ENCODE measurements at places on chromosomes 7 and 10. TPM values are rescaled to one million over a fixed set of nuclear protein-coding genes. Genes with fewer than 3 reads are reported as not detected.

GRCh38 chr10:1595726-1596125, 141.6 kb downstream of the ADARB2 start:
- H3K36me3 ChIP-seq = no peaks in the 10 kb centered on the region
- H3K4me3 ChIP-seq = no peak overlapping the region

GRCh38 chr10:4013651-4014121, 228.7 kb upstream of the KLF6 start:
- H3K36me3 ChIP-seq = no peaks in the 10 kb centered on the region
- H3K27ac ChIP-seq = no peak overlapping the region
- H3K4me3 ChIP-seq = no peak overlapping the region
- H3K4me1 ChIP-seq = peaks cover 19% of the 10 kb centered on the region

DNA sequence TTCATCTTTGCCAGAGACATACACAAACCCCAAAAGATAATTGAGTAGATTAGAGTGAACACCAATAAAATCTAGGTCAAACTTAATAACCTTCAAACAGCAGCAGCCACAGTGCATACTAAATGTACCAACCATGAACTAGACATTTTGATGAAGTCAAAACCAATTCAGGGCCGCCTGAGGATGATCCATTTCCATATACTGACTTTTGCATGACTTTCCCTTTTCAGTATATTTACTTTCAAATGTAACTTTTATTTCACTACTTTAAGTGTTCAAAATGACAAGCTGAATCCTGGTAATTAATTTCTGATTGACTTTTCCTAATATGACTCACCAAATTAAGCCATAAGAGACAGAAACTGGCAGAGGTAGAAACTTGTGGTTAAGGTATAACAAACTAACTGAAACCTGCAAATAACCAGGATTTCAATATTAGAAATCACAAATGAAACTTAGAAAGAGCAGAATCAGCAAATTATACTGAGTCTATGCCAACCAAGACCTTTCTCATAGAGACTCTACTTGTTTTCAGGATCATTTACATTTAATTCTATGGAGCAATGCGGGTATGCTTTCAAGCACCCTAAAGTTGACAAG, 171.9 kb upstream of the LRRN3 start:
- no peak overlapping the region for H3K27ac ChIP-seq
- H3K4me1 ChIP-seq = peaks cover 25% of the 10 kb centered on the region
- H3K27me3 ChIP-seq = no peaks in the 10 kb centered on the region
- DNase-seq = no peak
- no peak overlapping the region for H3K4me3 ChIP-seq

- H3K4me3 ChIP-seq = no peak overlapping the region
- H3K27ac ChIP-seq = no peak overlapping the region
- DNase-seq = no peak
- H3K27me3 ChIP-seq = peaks cover 3% of the 10 kb centered on the region
- no peaks in the 10 kb centered on the region for H3K36me3 ChIP-seq
Measured at GRCh38 chr7:90626013-90626412, 29.9 kb downstream of the CDK14 start.

GRCh38 chr7:158672975-158673374, 31.6 kb downstream of the NCAPG2 start:
- H3K4me1 ChIP-seq = no peaks in the 10 kb centered on the region
- H3K27ac ChIP-seq = no peak overlapping the region
- no peak for DNase-seq
- peaks cover 57% of the 10 kb centered on the region for H3K36me3 ChIP-seq
- no peak overlapping the region for H3K4me3 ChIP-seq

DNA sequence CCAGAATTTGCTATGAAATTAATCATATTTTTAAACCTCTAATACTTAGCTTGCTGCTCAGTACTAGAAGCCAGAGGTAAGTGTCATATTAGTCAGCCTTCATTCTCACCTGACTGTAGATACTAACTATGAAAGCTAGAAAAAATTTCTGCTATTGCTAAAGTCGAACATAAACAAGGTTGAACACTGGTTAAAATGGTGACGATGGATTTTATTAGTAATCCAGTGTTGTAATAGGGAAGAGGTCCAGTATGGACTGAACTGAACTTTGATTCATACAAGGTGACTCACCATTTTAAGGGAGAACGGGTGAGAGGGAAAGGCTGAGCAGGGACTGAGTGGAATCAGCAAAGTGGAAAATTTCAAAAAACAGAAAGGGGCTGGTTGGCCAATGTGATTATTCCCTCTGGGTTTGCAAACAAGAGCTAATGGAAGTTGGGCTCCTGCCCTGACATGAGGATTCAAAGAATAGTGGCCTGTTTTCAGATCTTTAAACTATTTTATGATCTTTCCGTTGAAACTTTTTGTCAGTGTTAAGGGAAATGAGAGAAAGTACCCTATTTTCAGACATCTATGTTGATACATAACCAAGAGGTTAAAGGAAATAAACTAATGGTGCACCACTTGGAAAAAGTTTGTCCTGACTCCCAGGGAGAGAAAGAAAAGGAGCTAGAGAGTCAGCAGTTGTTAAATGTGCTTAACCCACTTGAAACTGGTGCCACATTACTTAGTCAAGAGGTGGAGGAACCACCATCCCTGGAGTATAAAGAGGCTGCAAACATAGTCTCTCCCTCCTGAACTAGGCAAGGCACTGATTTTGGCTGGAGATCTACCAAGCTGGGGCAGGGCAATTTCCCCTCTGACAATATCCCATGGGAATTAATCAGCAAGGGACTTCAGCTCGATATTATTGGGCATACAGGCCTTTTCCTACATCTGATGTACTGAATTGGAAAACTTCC, 15.3 kb upstream of the AKR1C1 start:
- peaks cover 2% of the 10 kb centered on the region for H3K36me3 ChIP-seq
- no peaks in the 10 kb centered on the region for H3K4me1 ChIP-seq
- H3K27me3 ChIP-seq = no peaks in the 10 kb centered on the region
- DNase-seq = no peak

Gene ADCYAP1R1
- not detected for total RNA-seq

Gene TTYH3
- total RNA-seq = 27.2 TPM

DNA sequence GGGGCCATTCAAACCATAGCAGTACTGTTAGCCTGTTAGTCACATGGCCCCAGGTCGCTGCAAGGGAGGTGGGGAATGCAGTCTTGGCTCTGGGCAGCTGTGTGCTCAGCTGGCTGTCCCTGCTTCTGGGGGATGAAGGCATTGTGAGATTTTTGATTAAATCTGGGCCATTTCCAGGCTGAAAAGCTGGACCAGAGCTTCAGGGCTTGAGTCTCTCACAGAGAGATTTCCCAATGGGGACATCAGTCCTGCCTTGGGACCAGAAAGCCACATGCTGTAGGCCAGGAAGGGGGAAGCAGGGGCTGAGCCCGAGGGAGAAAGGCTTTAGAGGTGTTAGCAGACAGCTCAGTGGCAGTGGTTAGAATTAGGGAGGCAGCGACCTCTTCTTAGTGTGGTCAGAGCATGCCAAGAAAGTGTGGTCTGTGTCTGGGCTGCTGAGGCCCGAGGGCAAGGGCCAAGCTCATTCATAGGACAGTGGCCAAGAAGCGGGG, 33.6 kb downstream of the PALD1 start:
- no peaks in the 10 kb centered on the region for H3K27me3 ChIP-seq
- H3K4me3 ChIP-seq = no peak overlapping the region
- peaks cover 6% of the 10 kb centered on the region for H3K4me1 ChIP-seq
- DNase-seq = no peak
- H3K36me3 ChIP-seq = no peaks in the 10 kb centered on the region

GRCh38 chr7:14734839-14735321, 167.7 kb downstream of the DGKB start:
- no peak overlapping the region for H3K27ac ChIP-seq
- H3K36me3 ChIP-seq = no peaks in the 10 kb centered on the region
- no peaks in the 10 kb centered on the region for H3K4me1 ChIP-seq
- no peak for DNase-seq
- H3K4me3 ChIP-seq = no peak overlapping the region

Gene PDZD7
- 0.66 TPM for total RNA-seq

- H3K27ac ChIP-seq = no peak overlapping the region
- no peak for DNase-seq
- H3K27me3 ChIP-seq = peaks cover under 1% of the 10 kb centered on the region
- no peaks in the 10 kb centered on the region for H3K4me1 ChIP-seq
- no peak overlapping the region for H3K4me3 ChIP-seq
Measured at GRCh38 chr10:110629680-110630191, 14.4 kb upstream of the RBM20 start.

DNA sequence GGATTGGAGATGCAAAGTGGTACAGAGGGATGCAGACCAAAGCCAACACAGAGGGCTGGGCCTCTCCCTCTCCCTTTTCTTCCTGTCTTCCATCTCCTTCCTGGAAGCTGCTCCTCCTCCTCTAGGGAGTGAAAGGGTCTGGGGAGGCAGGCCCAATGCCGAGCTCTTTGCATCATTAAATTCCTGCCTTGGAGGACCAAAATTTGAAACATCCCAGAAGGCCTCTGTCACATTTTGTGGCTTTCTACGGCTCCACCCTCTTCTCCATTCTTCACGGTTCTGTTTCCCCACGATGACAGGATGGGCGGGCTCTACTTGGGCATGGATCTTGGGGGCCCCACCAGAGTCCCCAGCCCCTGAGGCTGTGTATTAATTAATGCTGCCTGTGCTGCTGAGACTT, 76.4 kb downstream of the NEURL1 start:
- no peaks in the 10 kb centered on the region for H3K4me1 ChIP-seq
- H3K36me3 ChIP-seq = no peaks in the 10 kb centered on the region
- no peak for DNase-seq
- no peak overlapping the region for H3K27ac ChIP-seq

Gene PILRB
- 28.3 TPM for total RNA-seq

DNA sequence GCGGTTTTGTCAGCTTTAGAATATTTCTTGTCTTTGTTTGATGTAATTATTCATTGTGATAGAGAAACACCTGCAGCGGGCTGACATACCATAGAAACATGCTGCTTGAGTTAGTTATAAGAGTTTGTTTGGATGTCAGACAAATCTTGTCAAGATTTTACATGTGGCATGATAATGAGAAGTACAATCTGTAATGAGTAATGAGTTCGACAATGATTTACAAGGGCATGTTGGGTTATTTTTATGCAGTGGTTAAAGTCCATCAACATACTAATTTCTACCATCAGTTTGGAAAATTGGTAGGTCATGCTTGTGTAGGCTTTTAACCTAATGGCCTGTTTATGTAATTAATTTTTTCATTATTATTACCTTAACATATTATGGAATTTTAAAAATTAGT, 31.3 kb downstream of the FZD1 start:
- no peak for DNase-seq
- no peak overlapping the region for H3K4me3 ChIP-seq
- no peaks in the 10 kb centered on the region for H3K4me1 ChIP-seq
- no peak overlapping the region for H3K27ac ChIP-seq
- no peaks in the 10 kb centered on the region for H3K36me3 ChIP-seq
- peaks cover 8% of the 10 kb centered on the region for H3K27me3 ChIP-seq

DNA sequence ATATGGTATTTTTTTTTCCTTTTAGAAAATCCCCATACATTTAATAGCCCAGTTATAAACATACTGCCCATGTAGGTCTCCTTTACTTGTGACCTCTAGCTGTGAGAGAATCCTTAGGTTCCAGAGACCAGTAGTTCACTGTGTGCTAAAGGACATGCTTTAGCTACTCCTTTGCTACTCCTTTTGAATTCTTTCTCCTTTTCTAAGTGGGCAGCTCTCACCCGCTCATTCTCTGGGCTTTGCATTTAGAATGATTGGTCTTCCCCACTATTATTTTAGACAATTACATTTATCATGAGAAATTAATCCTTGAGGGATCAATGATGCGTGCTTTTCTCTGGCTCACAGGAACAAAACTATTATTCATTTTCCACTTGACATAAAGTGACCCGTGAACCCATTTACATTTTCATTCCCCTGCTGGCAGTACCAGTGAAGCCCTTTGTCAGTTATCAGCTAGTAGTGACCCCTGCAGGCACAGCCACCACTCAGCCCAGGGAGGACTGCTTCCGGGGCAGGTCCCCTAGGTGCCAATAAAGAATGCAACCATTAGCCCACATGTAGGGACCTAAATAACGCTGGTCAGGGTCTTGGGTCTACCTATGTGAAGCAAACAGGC, 844.3 kb downstream of the CNTNAP2 start:
- H3K27ac ChIP-seq = no peak overlapping the region
- no peaks in the 10 kb centered on the region for H3K4me1 ChIP-seq
- H3K4me3 ChIP-seq = no peak overlapping the region

Gene BHLHA15
- total RNA-seq = 2.0 TPM

GRCh38 chr10:132846631-132847415, 60.9 kb upstream of the NKX6-2 start:
- no peak for DNase-seq
- H3K27ac ChIP-seq = no peak overlapping the region
- H3K4me3 ChIP-seq = no peak overlapping the region
- H3K4me1 ChIP-seq = peaks cover 9% of the 10 kb centered on the region
- H3K36me3 ChIP-seq = no peaks in the 10 kb centered on the region
- peaks cover 6% of the 10 kb centered on the region for H3K27me3 ChIP-seq

DNA sequence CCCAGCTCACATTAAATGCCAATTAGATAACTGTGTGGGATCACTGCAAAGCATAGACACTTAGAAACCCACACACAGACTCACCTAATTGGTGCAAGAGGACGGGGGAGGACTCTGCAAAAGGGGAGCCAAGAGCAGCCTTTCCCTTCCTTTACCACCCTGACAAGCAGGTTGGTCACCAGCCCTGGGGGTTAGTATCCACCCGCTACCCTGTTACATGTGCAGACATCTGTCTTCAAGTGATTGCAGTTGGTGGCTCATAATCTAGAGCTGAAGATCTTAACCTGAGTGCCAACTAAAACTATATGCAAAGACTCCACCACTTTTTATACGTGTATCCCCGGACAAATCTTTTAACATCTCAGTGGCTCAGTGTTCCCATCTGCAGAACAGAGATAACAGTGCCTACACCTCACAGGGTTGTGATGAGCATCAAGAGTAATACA, 56.9 kb downstream of the SORBS1 start:
- no peak for DNase-seq
- no peak overlapping the region for H3K27ac ChIP-seq
- no peaks in the 10 kb centered on the region for H3K36me3 ChIP-seq
- peaks cover 3% of the 10 kb centered on the region for H3K4me1 ChIP-seq

DNA sequence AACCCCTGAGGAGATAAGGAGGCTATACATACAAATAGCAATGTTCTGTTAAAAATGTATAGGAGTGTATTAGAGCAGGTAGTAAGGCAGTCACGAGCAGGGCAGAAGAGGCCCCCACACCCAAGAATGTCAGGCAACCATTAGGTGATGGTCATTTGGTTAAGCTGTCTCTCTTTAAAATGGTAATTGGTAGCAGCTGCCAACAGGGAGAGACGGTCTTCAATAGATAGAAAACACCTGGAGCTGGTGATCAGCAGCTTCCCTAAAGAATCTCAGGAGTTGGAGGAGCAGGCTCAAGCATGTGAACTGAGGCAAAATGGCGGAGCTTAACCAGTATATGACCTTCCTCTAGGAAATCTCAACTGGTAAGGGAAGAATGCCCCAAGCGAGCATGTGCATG, 26.4 kb upstream of the HTR5A start:
- peaks cover 7% of the 10 kb centered on the region for H3K27me3 ChIP-seq
- no peak overlapping the region for H3K27ac ChIP-seq
- no peaks in the 10 kb centered on the region for H3K36me3 ChIP-seq
- H3K4me1 ChIP-seq = no peaks in the 10 kb centered on the region

DNA sequence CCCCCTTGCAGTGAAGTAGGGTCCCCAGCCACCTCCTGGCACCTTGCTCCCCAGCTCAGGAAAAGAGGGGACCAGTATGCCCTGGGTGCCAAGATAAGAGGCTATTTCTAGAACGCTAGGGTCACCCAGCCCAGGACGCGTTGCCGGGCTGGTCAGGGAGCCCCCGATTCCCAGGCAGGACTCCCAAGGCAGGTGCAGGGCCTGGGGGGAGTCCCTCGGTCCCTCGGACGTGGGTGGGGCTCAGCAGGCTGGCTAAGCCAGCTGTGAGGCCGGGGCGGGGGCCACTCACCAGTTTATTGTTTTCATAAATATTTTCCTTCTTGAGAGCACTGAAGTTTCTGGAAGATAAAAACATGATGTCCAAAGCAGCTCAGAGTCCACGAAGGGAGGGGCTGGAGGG, 9.3 kb downstream of the MICALL2 start:
- no peak overlapping the region for H3K4me3 ChIP-seq
- DNase-seq = no peak
- no peaks in the 10 kb centered on the region for H3K27me3 ChIP-seq
- H3K27ac ChIP-seq = no peak overlapping the region

Gene IFIT3
- 28.6 TPM for total RNA-seq

Gene GRID1
- not detected for total RNA-seq
